ENCODE measurements at places on chromosomes 12 and 14.

DNA sequence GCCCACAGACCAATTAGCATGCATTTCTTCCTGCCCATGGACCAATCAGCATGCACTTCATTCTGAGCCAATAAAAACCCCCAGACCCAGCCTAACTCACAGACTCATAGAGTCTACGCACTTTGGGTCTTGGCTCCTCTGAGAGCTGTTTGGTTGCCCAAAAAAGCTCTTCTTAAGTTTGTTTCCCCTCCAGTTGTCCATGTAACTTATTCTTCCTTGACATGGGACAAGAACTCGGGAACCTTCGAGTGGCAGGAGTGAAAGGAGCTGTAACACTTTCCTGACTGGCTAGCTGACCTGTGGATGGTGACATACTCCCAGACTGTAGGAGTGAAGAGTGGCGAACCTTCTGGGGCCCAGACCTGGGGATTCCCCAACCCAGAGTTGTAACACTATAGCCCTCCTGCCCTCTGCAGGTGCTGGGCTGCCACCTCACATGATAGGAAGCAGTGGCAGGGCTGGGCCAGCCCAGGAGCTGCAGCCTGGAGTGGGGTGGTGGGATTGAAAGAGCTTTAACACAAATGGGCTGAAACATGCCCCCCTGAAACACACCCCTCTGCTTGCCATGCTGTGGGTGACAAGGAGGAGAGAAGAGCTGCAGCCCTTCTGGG, 4.4 kb upstream of the BTBD7 start:
- no peak for DNase-seq

- DNase-seq = no peak
Observed at GRCh38 chr12:65803251-65803650, 21.0 kb upstream of the HMGA2 start.

DNA sequence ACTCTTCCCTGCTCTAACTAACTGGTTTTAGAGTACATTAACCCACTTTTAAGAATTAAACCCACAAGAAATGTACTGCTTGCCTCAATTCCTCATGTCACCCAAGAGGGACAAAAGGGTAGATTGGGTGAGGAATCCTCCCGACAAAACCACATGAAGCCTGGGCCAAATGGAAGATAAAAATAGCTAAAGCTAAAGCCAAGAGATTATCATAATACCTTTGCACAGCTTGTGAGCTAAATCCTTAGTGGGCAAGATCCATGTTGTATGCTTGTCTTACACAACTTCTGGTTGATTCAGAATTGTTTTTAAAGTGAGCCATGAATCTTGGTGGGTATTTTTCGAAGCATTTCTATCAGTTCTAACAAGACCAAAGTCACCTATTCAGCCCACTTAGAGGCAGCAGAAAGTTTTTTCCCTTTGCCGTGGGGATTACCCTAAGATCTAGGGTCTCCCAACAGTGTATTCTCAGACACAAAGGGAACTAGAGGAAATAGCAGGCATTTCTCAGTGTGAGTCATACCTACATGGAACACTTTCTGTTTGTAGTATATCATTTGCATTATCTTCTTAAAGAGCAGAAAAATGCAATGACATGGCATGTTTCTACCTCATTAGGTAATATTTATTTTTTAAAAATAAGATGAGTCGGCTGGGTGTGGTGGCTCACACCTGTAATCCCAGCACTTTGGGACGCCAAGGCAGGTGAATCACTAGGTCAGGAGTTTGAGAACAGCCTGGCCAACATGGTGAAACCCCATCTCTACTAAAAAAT, 616.6 kb downstream of the KCNH5 start:
- DNase-seq = no peak

DNA sequence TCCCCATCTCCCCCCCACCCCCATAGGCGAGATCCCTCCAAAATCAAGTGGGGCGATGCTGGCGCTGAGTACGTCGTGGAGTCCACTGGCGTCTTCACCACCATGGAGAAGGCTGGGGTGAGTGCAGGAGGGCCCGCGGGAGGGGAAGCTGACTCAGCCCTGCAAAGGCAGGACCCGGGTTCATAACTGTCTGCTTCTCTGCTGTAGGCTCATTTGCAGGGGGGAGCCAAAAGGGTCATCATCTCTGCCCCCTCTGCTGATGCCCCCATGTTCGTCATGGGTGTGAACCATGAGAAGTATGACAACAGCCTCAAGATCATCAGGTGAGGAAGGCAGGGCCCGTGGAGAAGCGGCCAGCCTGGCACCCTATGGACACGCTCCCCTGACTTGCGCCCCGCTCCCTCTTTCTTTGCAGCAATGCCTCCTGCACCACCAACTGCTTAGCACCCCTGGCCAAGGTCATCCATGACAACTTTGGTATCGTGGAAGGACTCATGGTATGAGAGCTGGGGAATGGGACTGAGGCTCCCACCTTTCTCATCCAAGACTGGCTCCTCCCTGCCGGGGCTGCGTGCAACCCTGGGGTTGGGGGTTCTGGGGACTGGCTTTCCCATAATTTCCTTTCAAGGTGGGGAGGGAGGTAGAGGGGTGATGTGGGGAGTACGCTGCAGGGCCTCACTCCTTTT, 2.7 kb downstream of the GAPDH start:
- DNase-seq = no peak

DNA sequence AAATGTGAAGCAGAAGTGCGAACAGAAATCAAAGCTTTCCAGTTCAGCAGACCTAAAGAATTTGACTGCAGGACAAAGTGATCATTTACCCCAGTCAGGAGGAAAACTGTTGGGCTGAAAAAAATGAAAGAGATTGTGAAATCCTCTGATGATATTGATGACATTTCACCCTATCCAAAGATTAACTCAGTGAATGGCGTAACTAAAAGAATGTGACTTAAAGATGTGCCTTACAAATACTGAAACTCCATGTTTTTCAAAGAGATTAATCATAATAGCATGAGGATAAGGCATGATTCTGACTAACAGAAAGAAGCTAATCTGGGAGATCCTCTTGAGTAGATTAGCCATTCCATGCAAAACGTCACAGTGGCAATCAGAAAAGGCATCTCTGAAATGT, 225.6 kb downstream of the DUSP6 start:
- no peak for DNase-seq

DNA sequence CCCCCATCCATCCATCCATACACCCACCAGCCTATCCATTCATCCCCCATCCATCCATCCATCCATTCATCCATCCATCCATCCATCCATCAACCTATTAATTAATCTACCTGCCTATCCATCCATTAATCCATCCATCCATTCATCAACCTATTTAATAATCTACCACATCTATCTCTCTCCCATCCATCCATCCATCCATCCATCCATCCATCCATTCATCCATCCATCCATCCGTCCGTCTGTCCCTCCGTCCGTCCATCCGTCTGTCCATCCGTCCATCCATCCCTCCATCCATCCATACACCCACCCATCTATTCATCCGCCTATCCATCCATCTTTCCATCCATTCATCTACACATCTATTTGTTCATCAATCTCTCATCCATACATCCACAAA, 205.3 kb downstream of the VRK1 start:
- no peak for DNase-seq

DNA sequence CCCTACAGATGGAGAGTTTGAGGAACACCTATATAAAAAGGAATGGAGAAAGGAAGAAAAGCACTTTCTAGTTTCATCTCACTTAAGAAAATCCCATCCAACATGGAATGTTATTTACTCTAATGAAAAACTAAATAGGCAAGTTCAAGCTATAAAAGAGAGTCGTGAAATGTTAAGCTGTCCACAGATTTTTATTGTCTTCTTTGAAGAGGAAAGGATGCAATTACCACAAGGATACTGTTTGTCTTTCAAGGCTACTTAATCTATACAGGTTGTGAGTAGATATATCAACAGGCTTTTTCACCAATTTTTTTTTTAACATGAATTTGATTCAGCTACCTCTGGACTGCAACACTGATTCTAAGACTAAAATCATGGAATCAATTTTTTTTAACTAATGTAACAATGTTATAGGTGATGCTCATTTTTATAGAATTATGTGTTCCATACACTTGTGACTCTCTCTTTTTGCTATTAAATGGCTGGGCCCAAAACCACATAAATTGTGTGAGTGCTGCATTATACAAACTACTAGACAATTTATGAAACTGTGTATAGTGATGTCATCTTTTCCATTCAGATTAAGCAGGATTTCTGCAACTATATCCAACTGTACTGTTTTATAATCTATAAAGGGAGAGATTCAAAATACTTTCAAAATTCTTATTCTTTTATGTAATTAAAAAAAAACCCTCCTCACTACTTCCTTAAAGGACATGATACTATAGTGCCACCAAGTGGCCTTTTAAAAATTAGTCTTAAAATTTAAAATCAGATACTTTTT, 26.8 kb upstream of the BMAL2 start:
- no peak for DNase-seq

DNA sequence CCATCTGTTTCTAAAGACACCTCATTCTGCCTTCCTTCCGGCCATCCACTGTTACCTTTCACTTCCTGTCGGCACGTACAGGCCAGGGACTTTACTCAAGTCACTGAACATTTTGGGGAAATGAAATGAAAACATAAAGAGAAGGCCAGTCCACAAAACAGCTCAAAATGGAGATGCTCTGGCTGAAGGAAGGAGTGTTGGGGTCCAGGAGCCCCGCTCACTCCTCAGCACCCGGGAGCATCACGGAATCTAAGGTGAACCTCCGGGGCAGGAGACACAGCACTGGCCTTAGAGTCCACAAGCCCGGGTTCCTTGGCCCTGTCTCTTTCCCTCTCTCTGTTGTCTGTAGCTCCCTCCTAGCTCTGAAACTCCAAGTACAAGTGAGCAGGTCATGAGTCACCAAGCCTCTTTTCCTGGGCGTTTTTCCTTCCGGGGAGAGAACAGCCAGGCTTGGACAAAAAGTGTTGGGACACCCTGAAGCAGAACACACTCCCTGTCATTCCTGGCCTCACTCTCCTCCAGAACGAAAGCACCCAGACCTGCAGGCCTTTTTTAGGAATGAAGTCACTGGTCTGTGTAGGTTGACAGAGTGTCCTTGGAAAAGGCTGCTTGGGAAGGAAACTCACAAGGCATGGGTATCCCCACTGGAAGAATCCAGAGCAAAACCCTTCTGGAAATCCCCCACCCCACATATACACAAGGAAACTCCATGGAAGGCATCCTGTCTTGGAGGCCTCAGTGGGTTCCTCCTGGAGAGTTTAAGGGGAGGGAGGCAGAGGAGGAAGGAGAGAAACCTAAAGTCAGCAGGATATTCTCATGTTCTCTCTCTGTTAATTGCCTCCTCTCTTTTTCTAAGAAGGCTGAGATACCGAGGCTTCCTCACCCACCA, 245.3 kb downstream of the ZFP36L1 start:
- DNase-seq = no peak

GRCh38 chr14:41900644-41901043, 294.0 kb downstream of the LRFN5 start:
- DNase-seq = no peak

DNA sequence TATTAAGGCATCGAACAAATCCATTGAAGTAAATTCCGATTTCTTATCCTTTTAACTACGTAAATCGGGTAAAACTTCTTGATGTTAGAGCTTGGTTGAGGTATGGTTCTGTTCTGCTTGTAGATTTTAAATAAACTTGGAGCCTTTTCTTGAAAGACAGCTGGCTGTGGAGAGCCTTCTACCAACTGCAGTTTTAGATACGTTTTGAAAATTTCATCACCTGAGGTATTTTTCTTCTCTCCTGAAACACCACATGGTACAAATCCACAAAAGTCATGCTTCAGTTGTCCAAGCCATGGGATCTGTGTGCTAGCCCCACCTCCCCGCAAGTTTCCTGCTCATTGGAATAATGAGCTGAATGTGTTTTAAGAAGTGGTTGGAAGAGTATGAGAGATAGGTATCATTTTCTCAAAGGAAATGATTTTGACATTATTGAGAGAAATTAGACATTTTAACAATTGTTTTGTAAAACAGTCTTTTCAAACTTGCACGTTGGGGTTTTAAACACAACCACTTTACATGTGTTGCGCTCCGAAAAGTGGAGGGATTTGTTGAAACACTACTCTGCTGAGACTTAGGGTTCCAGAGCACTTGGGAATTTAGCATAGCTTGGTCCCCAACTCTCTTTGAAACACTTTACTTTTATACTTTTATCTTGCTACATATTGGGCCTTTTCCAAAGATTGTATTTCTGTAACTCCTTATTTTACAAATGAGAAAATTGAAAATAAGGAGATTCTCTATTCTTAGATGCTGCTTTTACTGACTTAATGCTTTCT, 1.4 kb downstream of the PPM1A start:
- DNase-seq = peak; percentile 9

DNA sequence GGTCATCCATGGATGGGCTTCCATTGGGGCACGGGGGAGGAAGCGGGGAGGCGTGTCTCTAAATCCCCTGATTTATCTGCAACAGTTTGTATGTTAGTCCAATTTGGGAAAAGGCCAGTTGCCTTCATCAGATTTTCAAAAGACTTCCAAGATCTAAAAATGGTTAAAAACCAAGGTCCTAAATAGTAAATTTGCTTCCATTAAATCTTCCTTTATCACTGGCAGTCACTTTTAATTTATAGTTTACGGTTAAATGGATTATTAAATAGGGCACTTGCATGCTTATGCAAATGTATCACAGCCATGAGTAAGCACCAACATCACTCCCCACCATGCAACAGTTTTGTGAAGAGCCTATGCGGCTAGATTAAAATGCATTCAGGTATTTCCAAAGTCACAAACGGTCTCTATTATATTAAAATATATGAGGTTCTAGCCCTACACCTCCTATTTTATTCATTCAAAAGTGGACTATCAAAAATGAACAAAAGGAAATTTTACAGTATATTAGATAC, 108.2 kb upstream of the GPHB5 start:
- no peak for DNase-seq

DNA sequence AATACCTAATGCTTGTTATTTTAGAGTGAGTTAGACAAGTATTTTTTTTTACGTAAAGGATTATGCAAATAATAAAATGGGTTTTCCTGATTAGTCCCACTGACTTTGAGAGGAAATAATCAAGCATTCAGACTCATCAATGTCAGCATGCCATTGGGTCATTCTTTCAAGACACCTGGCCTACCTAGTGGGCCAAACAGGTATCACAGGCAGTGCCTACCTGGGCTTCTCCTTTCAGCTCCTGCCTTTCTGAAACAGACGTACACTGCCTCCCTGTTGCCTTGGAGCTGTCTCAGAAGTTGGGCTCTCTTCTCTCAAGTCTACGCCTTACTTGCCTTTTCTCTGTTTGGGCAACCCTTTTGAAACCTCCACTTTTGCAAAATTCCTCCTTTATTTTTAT, 545.6 kb downstream of the SNAPC1 start:
- no peak for DNase-seq

DNA sequence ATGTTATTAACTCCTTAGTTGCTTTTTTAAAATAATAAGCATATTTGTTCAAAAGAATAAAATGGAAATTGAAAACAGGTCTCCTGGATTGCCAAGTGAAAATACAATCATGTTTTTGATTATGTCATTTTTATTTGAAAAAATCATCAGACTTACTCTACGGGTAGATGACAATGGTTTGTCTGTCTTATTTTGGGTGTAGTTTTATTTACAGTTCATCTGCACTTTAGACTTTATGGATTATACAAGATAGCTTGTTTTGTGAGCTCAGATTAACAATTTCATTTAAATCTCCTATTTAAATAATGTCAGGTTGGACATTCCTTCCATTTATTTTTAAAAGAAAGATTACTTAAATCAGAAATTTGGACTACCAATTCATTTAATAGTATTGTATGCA, 14.8 kb downstream of the TMEM260 start:
- no peak for DNase-seq

Data from neuronal stem cell (in vitro differentiated cells).